ENCODE measurements at places on chromosomes 4 and X.
A peak's percentile ranks its signal among the peaks of the same experiment; 100 is the strongest.

DNA sequence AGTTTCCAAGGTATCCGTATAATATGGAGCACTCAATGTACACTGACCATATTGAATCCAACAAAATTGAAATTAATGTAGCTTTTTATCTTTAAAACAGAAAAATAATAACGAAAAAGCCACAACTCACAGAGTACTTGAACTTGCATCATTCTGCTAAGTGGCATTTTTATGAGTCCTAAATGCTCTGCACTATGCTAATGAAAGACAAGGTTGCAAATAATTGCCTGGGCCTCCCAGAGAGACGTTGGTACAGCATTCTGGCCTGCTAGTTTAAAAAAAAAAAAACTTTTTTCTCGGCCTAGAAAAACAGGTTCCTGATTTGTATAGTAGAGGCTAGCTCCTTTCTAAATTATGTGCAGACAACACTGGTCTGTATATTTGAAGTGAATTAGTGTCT is 4.3 kb upstream of the FAM9B start:
- DNase-seq: no peak

GRCh38 chr4:124304941-124305340 is 407.6 kb downstream of the ANKRD50 start:
- no peak for DNase-seq

- DNase-seq: no peak
Measured at GRCh38 chrX:1870421-1870820, 255.6 kb downstream of the ASMT start.

- DNase-seq: no peak
Measured at GRCh38 chrX:119062750-119063374, 9.9 kb upstream of the CT47C1 start.

GRCh38 chr4:122873821-122874593 is 47.4 kb downstream of the FGF2 start:
- DNase-seq: no peak

DNA sequence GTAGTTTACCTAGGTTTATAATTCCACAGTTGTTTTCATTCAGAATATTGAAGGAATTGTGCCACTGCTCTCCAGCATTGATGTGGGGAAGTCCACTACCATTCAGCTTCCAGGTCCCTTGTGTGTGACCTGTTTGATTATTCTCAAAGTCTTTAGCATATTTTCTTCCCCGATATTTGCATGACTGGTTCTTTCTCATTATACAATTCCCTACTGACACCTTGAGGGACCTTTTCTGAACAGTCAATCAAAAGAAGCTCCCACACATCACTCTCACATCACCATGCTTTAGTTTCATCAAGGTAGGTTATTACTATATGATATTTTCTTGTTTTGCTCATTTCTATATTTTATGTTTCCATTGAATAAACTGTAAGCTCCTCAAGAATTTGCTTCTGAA is 44.1 kb downstream of the SLC39A8 start:
- DNase-seq: no peak

DNA sequence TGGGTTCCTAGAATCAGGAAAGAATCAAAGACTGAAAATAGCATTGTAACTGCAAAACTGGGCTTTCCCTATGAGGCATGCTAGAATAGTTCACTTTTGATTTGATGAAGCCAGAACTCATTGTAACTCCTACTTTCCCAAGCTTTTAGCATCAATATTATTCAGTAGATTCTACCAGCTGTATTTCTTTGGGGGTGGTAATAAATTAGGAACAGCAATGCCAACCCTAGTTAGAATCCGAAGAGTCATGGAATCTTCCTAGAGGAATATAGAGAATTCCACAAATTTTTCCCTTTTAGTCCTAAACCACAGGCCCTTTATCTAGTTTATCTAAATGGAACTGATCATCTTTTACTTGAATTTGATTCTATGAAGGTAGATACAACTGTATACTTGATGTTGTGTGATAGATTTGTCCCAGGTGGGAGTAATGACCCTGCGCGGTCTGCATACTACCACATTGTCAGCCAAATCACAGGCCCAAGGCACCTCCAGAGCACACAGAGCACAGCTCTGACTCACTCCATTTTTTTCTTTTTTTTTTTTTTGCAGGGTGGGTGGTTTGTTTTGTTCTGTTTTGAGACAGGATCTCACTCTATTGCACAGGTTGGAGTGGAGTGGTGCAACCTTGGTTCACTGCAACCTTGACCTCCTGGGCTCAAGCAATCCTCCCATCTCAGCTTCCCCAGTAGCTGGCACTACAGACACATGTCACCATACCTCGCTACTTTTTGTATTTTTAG is 66.6 kb downstream of the EDNRA start:
- DNase-seq: no peak

DNA sequence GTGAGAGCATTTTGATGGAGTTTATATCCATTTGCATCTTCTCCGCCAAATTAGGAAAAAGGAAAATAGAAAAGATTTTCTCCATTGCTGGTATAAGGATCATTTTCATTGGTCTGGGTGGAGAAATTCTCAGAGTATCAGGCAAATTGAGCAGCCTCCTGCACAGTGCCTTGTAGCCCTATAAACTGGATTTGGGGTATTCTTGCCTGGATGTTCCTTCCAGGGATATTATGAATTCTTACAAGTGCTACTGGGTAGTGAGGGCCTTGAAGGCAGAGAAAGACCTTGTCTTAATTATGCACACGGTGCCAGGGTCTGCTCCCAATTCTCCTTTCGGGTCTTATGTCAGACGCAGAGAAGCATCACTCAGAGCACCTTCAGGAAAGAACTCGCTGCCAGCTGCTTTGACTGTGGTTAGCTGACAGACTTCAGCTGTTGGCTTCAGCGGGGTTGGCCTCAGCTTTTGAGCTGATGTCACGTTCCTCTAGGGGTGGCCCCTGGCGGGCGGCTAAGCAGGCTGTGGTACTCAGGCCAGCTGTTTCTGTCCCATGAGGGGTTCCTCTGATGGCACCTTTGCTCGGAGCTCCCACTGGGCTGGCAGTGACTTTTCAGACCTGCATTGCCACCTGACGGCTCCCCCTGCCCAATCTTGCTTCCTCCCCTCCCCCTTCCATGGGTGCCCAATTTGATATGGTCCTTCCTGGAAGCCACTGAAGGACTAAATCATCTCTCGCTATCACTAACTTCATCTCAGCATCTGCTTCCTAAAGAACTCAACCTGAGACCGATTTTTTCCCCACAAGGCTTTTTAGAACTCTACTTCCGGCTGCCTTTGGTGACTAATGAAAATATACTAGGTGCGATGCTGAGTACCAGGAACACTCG is 519.5 kb downstream of the BCOR start:
- peak; percentile 30 for DNase-seq

GRCh38 chr4:69546134-69546765 is 50.5 kb upstream of the UGT2B4 start:
- no peak for DNase-seq

GRCh38 chrX:57821703-57822387 is 88.4 kb downstream of the ZXDA start:
- DNase-seq: peak; percentile 1

- peak; percentile 57 for DNase-seq
Measured at GRCh38 chrX:118974088-118974907, at the start of gene LONRF3. LONRF3 (plus strand) TSS chrX:118974618; CDS start chrX:118974781, 163 bp downstream.

DNA sequence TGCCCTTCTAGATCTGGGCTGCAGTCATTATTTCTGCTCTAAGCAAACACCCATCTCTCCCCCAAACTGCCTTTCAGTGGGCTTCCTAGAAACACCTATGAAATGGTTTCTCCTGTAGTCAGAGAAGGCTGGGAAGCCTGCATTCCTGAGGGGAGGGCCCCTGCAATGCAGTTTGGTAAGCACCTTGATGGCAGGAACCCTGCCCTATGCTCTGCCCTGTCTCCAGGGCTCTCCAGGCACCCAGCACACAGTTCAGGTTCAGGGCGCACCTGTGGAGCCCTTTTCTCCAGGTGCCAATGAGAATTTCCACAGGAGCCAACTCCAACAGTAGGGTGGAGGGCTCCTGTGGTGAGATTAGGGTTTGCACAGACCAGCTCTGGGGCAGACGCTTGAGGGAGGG is 69.1 kb upstream of the FBXW7 start:
- DNase-seq: no peak

GRCh38 chr4:88110826-88111225 is 47.6 kb downstream of the ABCG2 start:
- DNase-seq: no peak

DNA sequence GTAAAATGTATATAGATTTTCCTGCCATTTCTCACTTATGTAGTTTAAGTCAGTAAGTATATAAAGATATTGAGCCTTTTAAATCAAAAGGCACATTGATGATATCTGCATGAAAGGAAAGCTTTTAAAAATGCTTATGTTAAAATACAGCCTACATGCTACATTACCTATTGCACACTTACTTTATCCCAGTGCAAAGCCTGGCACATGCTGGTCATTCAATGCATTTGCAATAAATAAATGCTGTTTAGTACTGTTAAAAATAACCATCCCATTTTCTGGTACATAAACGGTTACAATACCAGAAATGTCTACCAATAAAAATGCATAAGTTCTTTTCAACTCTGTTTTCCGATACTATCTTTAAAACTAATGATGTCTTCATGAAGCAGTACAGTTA is 22.1 kb upstream of the SPATA4 start:
- no peak for DNase-seq

GRCh38 chrX:118249146-118249545 is 96.8 kb upstream of the WDR44 start:
- no peak for DNase-seq

DNA sequence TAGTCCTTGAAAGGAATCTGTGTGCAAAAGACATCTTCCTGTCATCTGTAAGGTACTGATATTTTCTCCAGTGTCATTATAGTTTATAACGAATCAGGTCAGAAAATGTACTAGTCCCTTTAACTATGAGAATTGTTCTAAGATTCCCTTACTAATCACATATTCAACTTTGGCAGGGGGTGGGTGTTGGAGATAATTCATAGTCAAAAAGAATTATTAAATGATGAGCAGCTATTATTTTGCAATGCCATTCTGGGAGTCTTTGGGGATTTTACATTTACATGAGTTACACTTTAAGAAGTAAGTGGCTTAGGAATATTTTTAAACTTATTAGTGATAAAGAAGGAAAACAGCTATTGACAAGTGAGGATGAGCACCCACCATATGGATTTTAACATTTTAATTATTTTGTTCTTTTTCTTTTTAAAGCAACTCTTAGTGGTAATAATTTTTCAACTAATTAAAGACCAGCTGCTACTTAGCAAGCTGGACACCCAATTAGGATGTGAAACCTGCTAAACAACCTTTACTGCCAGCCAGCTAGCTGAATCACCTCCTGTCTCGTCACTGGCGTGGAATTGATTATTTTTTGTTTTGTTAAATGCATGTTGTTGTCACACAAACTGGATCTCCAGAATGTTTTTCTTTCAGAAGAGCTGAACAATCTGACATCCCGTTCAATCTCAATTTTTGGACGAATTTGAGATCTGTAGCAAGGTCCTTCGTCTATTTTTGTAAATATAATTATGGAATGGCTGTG is 219.2 kb downstream of the ARAP2 start:
- DNase-seq: no peak

DNA sequence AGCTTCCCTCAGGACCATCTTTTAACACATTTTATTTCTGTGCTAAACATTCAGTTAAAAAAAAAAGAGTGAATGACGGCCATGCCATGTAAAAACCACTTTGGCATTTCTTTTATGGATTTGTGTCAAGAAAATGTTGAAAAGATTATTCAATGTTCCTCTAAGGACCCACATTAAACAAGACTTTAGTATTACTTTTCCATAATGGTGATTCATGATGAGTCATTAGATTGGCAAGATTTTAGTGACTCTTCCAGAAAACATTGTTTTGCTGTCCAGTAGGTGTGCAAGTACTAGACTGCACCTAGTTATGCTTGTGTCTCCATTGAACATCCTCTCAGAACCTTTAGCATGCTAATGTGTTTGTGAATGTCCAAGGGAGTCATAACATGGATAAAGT is 748.6 kb downstream of the STPG2 start:
- DNase-seq: no peak
